ENCODE measurements at places on chromosomes 3 and 15.

- DNase-seq = no peak
Observed at GRCh38 chr3:121274411-121274810, 271.4 kb downstream of the POLQ start.

DNA sequence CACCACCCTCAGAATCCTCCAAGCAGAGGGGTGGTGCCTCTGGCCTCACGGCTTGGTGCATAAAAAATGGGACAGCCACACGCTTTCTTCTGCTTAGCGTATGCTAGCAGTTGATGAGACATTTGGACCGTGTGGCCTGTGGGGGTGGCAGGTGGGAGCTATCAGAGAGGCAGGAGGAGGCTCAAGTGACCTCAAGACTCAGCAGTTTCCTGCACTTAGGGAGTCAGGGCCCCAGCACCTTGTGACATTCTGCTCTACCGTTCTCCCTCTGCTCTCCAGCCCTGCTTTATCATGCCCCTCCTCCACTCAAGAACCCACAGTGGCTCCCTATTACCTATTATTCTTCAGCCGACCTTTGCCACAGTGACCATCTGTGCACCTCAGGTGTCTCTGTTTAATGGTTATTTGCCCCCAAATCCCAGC, 41.0 kb upstream of the CGNL1 start:
- no peak for DNase-seq

DNA sequence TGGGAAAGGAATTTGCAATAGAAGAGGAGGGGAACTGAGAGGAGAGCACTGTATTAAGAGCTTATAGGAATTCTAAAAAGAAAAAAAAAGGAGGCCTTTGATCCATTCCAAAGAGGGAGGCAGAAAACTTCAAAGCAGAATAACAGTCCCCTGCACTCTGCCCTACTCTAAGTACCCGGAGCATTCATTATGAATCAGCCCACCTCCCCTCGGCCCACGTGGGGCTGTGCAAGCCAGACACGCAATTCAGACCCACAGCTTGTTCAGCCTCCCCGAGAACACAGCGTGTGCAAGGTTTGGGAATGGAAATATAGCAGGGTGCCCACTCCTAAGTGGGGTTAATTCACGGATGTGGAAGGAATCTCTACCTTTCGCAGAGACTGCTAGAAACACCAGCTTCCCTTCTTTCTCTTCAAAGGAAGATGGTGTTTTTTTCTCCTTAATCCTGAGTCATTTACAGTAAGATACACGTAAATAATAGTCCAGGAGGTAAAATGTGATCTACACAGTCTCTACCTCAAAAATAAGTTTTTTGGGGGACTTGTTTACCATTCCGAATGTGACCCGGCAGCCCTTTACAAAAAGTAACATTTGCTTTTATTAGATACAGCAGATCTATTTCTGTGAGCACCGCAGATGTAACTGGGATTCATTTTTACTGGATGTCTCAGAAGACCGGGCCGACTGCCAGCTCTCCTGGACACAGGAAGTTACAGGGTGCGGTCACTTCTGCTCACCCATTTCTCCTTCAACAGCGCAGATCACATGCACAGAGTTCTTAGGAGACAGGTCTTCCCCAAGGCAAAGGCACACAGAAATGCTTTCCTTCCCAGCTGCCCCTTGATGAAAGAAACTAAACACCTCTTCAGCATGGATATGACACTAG, 768.5 kb upstream of the CFAP20DC start:
- no peak for DNase-seq

- no peak for DNase-seq
Observed at GRCh38 chr15:51205050-51205975, 110.6 kb upstream of the TNFAIP8L3 start.

GRCh38 chr3:193896419-193896818, 239.5 kb upstream of the HES1 start:
- DNase-seq = no peak

GRCh38 chr3:130640027-130640426, 106.6 kb downstream of the PIK3R4 start:
- DNase-seq = no peak

DNA sequence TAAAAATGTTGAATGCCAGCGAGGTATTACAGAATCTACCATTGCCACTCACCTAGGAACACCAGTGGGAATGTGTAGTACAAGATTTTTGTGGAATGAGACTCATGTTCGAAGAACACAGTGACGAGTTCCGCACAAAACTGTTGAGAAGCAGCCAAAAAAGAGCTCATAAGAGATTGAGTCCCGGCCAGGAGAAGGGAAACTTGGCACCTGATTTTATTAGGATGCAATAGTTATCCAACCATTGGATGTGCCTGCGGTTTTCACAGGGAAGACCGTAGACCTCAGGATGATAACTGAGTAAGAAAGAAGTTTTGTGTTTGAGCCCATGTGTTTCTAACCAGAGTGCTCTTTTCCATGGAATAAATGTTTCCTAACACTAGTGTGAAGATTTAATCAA, 88.9 kb downstream of the PTPRG start:
- no peak for DNase-seq

DNA sequence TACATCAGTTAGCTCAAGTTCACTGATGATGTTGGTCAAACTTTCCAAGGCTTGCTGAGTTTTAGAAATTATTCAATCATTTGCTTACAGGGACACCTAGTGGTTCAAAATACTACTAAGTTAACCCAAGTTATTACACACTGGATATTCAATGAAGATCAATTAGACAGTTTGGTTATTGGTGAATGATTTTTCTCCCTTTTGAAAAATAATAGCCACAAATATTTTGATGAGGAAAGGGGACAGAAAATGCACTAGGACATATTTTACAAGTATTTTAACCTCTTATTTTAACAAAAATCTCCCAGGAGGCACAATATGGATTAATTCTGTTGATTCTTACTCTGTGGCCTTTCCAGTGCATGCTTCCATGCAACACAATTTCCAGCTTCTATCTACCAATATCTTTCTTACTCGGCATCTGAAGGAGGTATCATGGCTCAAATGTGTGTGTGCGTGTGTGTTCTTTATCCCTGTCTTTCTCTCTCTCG, 20.1 kb upstream of the GOLGA6L2 start:
- no peak for DNase-seq

GRCh38 chr3:152287898-152288576, 19.3 kb downstream of the MBNL1 start:
- DNase-seq = no peak

DNA sequence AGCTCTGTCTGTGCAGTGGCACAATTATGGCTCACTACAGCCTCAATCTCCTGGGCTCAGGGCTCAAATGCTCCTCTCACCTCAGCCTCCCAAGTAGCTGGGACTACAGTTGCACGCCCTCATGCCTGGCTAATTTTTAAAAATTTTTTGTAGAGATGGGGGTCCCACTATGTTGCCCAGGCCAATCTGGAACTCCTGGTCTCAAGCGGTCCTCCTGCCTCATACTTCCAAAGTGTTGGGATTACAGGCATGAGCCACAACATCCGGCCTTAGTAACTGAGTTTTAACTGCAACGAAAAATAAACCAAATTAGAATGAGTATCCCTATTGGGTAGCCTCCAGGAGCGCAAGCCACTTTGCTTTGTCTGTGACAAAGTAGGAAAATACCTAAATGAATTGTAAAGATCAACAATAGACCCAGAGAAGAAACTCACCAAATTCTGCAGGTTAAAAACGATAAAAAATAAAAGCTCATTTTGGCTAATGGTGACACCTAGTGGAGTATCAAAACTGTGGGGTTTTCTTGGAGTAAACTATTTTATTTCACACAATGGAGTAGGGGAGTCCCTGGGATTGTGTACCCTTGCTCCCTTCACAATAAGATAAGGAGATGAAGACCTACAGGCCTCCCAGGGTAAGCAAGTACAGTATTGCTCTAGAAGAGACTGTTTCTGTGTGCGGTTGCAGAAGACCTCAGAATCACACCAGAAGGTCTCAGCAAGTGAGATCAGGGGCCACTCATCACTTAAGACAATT, 21.0 kb upstream of the CA12 start:
- DNase-seq = no peak

DNA sequence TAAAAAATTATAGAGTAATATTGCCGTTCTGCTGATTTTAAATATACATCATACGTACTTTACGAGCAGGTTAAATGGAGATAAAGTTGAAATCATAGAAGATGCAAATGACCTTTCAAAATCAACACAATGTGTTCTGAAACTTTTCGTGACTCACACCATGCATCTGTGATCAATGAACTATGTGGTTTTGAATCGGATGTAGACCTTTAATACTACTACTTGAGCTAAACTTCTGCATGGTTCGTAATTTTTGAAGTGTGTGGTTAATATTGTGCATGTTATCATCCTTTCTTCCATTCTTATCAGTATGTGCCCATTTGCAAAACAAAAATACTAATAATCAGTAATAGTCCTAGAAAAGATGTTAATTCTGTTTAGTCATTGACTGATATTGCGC, 58.9 kb downstream of the GASK1A start:
- DNase-seq = no peak

DNA sequence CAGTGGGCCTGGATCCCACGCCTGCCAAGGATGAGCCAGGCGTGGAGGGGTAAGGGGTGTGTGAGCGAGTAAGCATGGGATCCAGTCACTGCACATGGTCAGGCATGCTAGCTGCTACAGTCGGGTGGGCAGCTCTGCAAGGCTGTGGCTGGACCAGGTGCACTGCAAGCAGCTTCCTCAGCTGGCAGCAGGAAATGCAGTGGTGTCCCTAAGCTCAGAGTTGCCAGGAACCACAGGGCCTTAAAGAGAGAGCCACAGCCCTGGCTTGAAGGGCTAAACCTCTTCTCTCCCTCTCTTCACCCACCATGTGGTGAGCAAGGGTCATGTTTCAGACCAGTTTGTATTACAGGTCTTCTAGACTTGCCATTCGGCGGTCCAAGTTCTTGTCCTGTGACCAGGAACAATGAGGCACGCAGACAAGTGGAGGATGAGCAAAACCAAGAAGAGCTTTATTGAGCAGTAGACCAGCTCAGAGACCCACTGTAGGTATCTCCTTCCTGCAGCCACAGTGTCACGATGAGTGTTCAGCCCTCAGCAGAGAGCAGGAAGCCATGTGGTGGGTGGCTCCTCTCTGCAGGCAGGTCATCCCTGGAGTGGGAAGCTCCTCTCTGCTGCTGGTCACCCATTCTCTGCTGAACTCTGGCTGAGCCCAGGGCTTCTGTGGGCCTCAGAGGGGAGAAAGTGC, 511.9 kb downstream of the PYDC2 start:
- no peak for DNase-seq

GRCh38 chr3:59856934-59857460, 807.2 kb upstream of the CFAP20DC start:
- DNase-seq = no peak

DNA sequence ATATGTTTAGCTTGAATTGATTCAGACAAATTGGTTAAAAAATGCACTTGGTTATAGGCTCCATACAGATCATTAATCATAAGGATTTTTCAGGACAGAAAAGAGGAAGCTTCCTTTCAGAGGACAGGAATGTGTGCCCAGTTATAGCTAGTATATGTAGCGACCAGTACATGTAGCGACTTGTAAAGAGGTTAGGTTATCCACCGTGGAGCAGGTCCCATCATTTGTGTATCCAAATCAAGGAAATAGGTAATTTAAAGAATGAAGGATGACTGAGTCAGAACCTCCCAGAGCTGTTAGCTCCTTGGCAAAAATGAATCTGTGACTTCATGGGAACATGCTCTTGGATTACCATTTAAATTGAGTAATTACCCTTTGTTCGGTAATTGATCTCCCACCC, 15.8 kb upstream of the P2RY12 start:
- DNase-seq = no peak

DNA sequence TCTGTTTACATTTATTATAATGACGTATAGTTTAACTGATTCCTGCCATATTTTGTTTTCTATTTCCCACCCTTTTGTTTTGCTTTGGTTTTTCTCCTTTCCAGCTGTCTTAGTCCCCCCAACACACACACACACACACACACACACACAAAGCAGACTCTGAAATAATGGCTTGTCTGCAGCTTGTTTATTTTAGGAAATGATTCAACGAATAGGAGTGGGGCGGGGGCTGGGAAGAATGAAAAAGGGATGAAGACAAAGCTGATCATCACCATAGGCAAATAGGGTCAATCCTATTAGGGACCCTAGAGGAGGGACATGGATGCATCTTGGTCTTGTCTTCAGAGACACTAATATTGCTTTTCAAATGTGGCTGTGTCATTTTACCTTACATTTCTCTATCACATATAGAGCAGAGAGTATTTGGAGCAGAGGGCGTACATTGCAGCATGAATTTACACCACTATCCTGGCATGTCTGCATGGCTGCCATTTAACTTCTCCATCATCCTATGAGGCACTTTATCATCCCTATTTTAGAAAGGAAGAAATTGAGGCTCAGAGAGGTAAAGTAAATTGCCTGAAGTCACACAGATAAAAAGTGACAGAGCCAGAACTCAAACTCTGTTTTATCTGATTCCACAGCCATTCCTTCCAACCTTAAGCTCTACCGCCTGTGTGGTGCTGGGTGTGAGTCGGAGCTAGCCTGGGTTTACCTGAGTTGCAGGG, 147.2 kb upstream of the TPM1 start:
- no peak for DNase-seq

DNA sequence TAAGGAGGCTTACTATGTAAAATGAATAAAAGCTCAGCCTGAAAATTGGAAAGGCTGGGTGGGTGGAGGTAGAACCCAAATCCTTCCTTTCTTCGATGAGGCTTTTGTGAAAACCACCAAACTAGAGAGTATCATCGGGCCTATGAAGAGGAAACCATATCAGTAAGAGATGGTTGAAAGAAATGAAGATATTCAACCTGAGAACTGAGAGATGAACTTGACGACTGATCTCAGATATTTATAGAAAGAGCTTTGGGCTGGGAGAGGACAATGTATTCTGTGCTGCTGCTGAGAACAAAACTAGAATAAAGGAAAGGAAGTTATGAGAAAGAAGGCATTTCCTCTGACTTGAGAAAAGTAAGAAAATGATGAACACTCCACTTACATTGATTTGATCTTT, 236.6 kb downstream of the KCNH8 start:
- DNase-seq = no peak

DNA sequence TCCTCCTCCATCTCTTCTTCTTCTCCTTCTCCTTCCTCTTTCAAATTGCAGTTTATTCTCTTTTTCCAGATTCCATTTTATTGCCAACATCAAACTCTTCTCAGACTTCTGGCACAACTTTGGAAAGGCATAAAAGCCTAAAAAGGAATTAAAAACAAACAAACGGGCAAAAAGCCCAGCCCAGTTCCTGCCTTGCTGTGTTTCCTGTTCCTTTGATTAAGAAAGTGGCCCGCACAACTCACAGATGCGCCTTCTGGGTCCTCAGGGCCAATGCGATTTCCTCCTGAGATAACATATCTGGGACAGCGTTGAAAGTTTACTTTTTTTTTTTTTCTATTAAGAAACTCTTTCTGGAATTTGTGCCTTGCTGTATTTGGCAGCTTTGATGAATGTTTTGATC, 158.7 kb upstream of the UBE3A start:
- no peak for DNase-seq

GRCh38 chr15:100703671-100704070, 101.3 kb downstream of the ASB7 start:
- no peak for DNase-seq

GRCh38 chr3:160373655-160374054, 25.4 kb downstream of the IFT80 start:
- no peak for DNase-seq

- no peak for DNase-seq
Observed at GRCh38 chr3:121477589-121477988, 68.2 kb downstream of the POLQ start.
